Posterior vena cava (tissue), 2 donors: ENCODE measurements at places on chromosomes 12 and 14. TPM values are rescaled to one million over a fixed set of nuclear protein-coding genes. Genes with fewer than 3 reads are reported as not detected.
A peak's percentile ranks its signal among the peaks of the same experiment; 100 is the strongest.

GRCh38 chr12:116592731-116593130 lies 33.5 kb downstream of the MAP1LC3B2 start:
- DNase-seq, result no peak

DNA sequence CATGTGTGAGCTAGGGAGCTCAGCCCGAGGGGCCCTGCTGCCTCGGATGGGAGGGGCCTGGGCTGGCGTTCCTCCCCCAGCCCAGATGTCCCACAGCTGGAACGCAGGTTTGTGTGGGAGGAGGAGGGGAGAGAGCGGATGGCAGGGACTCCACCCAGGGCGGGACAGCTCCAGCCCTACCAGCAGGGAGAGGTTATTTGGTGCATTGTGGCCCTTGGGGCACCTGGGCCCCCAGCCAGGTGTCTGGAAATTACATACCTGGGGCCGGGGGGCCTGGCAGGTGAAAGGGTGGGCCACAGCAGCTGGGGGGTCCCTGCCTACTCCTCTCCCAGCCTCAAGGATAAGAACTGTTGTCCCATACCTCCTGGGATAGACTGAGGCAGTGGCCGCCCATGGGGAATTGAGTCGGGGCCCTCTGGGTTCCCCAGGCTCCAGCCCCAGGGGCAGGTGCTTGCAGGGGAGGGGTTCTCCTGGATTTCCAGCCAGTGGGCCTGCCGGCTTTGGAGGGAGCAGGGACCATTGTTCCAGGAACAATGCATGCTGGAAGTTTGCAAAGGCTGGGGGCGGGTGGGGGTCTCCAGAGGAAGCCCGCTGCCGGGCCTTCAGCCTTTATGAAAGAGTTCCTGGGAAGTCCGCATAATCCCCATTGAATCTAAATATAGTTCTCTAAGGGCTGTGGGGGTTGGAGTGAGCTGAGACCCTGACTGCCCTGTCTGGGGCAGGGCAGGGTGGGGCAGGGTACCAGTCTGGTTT lies 1.2 kb downstream of the KIF26A start:
- peak; percentile 70 for DNase-seq

GRCh38 chr12:107066691-107067090 lies 26.7 kb downstream of the CRY1 start:
- DNase-seq, result no peak

GRCh38 chr14:105508069-105508468 lies 17.0 kb downstream of the TEDC1 start:
- peak; percentile 37 for DNase-seq

GRCh38 chr14:41397926-41398325 lies 208.8 kb upstream of the LRFN5 start:
- no peak for DNase-seq

GRCh38 chr12:97640826-97641225 lies 178.2 kb downstream of the RMST start:
- no peak for DNase-seq

DNA sequence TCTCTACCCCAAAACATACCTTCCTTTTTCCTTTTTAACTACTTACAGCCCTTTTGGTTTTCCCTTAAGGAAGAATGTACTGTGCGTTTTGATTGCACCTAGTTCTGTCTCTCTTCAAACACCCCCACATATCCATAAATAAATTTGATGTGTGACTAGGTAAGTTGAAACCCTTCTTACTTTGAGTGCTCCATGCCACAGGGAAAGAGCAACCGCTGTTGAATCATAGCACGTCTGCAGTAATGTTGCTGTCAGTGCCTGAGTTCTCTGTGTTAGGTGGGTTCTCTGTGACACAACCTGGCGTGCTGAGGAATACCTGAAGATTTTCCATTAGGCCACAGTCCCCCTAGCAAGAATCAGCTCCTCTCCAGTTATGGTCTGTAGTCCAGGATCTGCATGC lies 102.1 kb downstream of the FIGNL2 start:
- no peak for DNase-seq

DNA sequence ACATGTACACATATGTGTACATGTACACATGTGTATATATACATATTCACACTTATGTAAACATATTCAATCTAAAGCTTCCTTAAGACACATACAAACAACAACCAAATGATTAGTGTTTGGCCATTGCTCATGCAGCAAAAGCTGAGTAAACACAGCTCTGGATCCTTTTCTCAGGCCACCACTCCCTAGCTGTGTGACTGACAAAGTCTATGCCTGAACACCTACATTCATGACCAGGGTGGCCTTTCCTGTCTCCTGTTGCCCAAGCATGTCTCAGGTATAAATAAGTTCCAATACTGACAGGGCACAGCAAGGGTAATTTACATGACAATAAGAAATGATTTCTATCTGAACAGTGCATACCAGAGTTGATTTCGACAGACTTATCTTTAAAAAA lies 1.4 kb upstream of the PTPRO start:
- no peak for DNase-seq

- DNase-seq, result no peak
These were observed 118.6 kb upstream of the SYT1 start for GRCh38 chr12:78746001-78746400.

- no peak for DNase-seq
These were observed 15.6 kb downstream of the DTX1 start for GRCh38 chr12:113072136-113072535.

- no peak for DNase-seq
These were observed 14.8 kb upstream of the AACS start for GRCh38 chr12:125050446-125050845.

DNA sequence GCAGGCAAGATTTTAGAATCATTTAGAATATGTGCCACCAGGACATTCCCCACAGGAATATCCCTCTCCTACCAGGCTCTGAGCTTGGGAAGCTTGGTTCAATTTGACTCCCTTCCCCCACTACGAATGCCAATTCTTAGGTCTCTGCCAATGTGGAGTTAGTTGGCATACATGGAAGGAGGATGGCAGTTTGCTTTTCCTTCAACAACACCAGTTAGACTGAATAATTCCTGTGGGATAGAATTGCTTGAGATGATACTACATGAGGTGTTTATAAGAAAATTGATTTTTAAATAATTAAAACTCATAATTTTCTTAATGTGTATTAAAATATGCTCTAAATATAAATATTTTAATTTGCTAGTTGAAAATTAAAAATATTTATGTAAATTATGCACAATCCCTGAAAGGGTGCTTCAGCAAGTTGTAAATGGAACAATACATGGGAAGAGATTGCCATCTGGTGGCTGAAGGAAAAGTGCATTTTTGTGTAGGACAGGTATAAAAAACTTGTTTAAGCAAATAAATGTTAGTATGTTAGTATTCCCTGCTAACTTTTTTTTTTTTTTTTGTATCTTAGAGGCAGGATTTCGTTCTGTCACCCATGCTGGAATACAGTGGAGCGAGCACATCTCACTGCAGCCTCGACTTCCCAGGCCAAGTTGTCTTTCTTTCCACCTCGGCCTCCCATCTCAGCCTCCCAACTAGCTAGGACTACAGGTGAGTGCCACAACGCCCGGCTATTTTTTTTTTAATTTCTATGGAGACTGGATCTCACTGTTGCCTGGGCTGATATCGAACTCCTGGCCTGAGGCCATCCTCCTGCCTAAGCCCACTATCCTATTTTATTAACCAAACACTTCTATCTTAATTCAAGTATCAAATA lies 25.8 kb upstream of the STRAP start:
- no peak for DNase-seq

GRCh38 chr12:57241402-57242310 lies 9.3 kb downstream of the STAC3 start:
- DNase-seq, result no peak

DNA sequence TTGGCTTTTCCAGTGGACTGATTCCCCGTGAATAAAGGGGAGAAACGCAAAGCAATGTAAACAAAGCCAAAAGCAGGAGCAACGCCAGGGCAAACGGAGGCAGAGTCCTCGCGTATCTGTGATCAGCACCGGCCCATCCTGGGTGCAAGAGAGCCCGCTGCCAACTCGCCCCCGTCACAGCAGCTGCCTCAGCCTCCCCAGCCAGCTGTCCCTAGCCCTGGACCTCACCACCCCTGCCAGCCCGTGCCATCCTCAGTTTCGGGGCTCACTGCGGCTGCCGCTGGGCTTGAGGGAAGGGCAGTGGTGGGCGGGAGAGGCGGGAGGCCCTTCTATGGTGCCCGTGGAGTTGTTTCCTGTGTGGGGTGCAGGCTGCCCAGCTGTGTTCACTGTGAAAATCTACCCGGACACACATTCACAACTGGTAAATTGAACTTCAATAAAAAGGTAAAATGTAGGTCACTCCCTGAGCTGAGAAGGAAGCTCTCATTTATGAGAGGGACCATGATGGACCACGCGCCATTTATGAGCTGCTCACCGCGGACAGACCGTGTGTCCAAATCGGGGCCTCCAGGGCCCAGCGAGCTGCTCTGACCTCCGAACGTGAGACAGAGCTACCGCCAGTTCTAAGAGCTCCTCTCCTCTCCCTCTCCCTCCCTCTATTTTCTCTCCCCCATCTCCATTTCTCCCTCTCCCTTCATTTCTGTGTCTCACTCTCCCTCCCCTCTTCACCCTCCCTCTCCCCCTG lies 330.5 kb upstream of the SFSWAP start:
- peak; percentile 75 for DNase-seq

GRCh38 chr14:59199614-59200013 lies 11.1 kb downstream of the DAAM1 start:
- DNase-seq, result no peak

DNA sequence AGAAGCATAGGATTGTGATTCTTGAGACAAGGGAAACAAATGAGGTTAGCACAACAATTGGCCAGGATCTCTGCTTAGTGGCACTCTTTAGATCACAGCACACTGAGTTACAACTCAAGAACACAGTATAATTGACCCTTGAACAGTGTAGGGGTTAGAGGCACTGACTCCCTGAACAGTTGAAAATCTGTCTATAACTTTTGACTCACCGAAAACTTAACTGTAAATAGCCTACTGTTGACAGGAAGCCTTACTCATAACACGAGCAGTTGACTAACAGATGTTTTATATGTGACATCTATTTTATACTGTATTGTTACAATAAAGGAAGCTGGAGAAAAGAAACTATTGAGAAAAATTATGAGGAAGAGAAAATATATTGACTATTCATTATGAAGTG lies 296.1 kb downstream of the RERGL start:
- no peak for DNase-seq

- no peak for DNase-seq
These were observed 825.7 kb downstream of the AACS start for GRCh38 chr12:125890971-125891370.

DNA sequence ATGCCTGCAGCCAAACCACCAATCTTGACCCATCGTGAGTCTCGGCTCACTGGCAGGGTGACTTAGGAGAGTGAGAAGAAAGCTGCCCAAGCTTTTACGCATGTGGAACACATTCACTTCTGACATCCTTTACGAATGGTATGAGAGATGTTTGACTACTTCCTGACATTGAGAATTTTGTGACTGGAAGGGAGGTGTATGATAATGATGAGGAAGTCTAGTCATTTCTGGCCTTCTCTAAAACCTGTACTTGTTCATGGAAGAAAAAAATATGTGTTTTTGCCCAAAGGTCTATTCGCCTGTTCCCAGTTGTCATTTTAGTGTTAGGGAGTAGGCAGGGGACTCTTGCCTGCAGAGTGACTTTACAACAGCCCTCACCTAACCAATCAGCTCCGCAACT lies 227.2 kb upstream of the ATP2B1 start:
- no peak for DNase-seq

DNA sequence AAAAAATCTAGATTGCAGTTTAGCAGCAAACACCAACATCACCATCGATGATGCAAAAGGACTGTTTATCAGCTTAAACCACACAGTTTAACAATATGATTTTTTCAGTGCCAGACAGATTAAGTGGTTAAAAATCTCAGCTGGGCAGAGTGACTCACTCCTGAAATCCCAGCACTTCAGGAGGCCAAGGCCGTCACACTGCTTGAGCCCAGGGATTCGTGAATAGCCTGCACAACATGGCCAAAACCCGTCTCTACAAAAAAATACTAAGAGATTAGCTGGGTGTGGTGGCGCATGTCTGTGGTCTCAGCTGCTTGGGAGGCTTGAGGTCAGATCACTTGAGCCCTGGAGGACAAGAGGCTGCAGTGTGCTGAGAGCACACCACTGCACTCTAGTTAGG lies 8.9 kb downstream of the RSRC2 start:
- no peak for DNase-seq

DNA sequence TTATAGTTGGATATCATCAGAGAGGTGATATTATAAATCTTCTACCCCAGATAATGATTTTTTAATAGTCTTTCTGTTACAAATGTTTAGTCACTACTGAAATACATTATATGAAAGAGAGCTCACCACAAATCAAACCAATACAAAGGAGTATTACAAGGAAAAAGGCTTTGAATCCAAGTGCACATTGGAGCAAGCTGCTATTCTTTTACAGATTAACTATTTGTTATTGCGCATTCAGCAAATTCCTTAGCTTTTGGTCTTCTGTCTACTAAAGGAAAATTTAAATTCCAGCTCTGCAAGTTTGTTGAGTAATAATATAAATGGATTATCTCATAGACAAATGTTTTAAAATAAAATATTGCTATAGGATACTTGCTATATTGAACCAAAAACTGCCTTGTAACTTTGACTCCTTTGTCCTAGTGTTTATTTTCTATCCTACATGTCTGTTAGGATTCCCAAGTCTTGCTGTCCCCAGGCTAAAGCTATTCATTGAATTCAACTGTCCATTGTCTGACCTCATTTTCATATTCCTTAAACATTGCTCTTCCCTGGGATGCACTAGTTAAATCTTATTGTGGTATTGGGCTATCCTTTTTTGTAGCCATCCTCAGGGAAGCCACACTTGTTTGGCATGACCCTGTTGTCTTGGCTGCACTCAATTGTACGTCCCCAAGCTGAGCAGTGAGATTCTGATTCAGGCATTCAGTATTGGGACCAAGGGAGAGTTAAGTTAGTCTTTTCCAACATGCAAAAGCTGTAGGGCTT lies 41.5 kb downstream of the PDE3A start:
- DNase-seq, result no peak

- no peak for DNase-seq
These were observed 114.3 kb downstream of the BCL11B start for GRCh38 chr14:99157676-99158075.

DNA sequence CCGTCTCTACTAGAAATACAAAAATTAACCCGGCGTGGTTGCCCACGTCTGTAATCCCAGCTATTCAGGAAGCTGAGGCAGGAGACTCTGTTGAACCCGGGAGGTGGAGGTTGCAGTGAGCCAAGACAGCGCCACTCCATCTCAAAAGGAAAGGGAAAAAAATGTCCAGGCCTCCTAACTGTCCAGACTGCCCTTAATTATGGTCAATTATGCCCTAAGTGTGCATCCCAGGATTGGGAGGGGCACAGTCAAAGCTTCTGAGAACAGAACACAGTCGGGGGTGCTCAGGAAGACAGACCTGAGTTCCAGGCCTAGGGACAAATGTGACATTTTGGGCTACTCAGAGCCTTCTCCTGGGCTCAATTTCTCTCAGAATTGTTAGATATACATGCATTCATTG lies 31.8 kb upstream of the SMUG1 start:
- peak; percentile 26 for DNase-seq

The TAS2R50 gene
- total RNA-seq, result 2.0 TPM

The KRT5 gene
- not detected for total RNA-seq

The CLEC2B gene
- total RNA-seq, result 14.2 TPM

The PRH2 gene
- total RNA-seq, result not detected

The C1R gene
- 1,686 TPM for total RNA-seq

The ANHX gene
- not detected for total RNA-seq

The CCDC198 gene
- total RNA-seq, result not detected

The LALBA gene
- not detected for total RNA-seq

The POTEM gene
- not detected for total RNA-seq

The PPP4R4 gene
- total RNA-seq, result 0.38 TPM

The C1S gene
- 585 TPM for total RNA-seq

The KRT7 gene
- 6.8 TPM for total RNA-seq
